ENCODE measurements at places on chromosomes 13 and 19.

DNA sequence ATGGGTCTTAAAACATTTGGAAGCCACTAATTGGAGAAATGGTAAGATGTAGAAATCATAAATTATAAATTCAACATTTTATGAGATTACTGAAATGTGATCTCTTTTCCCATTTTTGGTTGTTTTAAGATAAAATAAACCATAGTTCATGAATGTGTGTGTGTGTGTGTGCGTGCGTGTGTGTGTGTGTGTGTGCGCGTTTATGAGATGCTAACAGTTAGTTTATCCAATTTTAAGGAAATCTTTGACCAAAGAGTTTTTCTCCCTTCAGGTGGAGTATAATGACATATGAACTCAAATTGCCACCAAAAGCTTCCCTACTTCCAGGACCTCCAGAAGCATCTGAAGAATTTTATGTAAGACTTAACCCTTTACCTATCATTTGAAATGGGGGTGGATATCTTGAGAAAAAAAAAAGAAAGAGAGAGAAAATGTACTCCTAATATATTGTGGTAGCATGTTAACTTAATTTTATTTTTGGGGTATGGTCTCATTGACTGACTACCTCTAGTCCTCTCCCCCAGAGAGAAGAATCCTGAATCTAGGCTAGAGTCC lies 98.1 kb upstream of the AKAP11 start:
- no peak for DNase-seq
- peaks cover 6% of the 10 kb centered on the region for H3K4me1 ChIP-seq
- peaks cover 33% of the 10 kb centered on the region for H3K36me3 ChIP-seq
- no peak overlapping the region for H3K4me3 ChIP-seq
- H3K27ac ChIP-seq = no peak overlapping the region
- no peaks in the 10 kb centered on the region for H3K27me3 ChIP-seq

DNA sequence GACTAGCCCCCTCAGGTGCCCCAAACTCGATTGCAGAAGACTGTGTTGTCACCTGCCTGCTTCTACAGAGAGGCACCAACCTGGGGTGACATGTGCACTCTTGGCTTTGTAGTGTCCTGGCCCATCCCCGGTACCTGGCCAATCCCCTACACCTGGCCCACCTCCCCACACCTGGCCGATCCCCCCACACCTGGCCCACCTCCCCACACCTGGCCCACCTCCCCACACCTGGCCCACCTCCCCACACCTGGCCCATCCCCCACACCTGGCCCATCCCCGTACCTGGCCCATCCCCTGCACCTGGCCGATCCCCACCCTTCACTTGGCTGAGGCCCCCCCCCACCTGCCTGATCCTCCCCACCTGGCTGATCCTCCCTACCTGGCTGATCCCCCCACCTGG lies 25.4 kb downstream of the ATP11A start:
- no peak for DNase-seq
- H3K27ac ChIP-seq = no peak overlapping the region
- no peak overlapping the region for H3K4me3 ChIP-seq
- H3K36me3 ChIP-seq = peaks cover 5% of the 10 kb centered on the region
- H3K4me1 ChIP-seq = peaks cover 6% of the 10 kb centered on the region

- no peak overlapping the region for H3K27ac ChIP-seq
- no peak overlapping the region for H3K4me3 ChIP-seq
- no peaks in the 10 kb centered on the region for H3K36me3 ChIP-seq
- H3K4me1 ChIP-seq = no peaks in the 10 kb centered on the region
Measured at GRCh38 chr13:73230716-73231115, 171.9 kb downstream of the KLF5 start.

DNA sequence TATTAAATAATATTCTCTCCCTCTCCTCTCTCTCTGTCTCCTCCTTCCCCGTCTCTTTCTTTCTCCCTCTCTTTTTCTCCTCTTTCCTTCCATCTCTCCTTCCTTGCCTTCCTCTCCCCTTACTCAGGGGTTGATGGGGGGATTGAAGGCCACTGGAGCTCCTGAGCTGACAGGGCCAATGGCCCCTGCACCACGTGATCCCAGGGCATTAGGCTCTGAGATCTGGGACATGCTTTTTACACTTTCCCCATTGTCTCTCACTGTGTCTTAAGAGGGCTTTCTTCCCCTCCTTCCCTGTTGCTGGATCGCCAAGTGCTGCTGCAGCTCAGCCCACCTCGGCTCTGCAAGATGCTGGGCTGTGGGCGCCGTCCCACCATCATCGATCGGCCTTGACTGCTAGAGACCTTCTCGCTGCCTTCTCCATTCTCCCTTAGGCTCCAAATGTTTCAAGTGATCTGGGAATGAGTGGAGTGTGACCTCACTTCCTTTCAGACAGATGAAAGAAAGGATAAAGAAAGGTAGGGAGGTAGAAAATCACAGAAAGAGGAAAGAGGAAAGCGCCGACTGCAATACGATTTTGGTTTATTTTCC lies 42.2 kb downstream of the COL4A1 start:
- H3K4me1 ChIP-seq = no peaks in the 10 kb centered on the region
- H3K4me3 ChIP-seq = no peak overlapping the region
- no peaks in the 10 kb centered on the region for H3K27me3 ChIP-seq
- no peaks in the 10 kb centered on the region for H3K36me3 ChIP-seq

DNA sequence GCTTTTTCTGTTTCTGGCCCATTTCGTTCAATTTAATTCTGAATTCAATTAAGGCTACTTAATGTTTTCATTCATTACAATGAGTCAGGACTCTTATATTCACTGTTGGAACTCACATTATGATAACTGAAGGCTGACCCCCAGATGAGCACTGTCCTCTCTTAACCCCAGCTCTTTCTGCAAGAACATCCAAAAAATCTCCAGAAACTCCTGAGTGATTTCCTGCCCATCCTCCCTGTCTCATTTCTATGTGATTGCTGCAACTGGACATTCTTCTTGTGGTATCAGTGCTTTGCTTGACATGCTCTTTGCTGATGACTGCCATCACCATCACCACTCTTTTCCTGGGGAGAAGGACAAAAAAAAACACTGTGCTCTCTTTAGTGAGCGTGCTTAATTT lies 240.3 kb downstream of the SPRY2 start:
- H3K27ac ChIP-seq = no peak overlapping the region
- no peak for DNase-seq
- no peaks in the 10 kb centered on the region for H3K4me1 ChIP-seq
- no peak overlapping the region for H3K4me3 ChIP-seq
- H3K27me3 ChIP-seq = no peaks in the 10 kb centered on the region
- no peaks in the 10 kb centered on the region for H3K36me3 ChIP-seq

DNA sequence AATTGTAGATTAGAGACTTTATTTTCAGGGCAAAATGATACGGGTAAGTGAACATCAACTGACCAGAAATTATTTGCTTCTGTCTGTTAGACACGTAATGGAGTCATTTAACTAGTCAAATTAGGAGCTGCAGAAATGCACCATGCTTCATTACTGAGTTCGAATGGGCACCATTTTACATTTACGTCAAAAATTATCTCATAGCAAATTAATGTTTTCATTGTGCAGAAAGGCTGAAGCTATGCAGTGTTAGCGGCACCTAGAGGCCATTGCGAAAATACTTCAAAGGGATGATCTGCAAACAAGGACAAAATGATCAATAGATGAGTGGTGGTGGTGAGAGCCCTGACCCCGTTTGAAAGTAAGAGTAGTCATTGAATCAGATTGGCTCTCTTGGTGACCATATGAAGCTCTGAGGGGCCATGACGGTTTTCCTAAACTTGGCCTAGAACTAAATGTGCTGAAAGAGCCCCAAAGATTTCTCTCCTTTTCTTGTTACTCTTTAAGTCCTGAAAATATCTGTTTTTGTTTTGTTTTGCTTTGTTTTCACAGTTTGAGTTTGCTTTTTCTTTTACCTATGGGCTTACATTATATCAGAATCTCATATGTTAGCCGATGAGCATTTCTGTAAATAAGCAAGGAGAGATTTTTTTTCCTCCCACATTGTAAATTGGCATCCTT lies 277.9 kb downstream of the ZNF536 start:
- H3K27me3 ChIP-seq = no peaks in the 10 kb centered on the region
- no peak overlapping the region for H3K27ac ChIP-seq
- DNase-seq = peak; percentile 59
- H3K4me1 ChIP-seq = no peaks in the 10 kb centered on the region
- H3K36me3 ChIP-seq = no peaks in the 10 kb centered on the region

GRCh38 chr13:100537486-100537885 lies 51.1 kb downstream of the GGACT start:
- H3K27ac ChIP-seq = no peak overlapping the region
- no peak for DNase-seq
- peaks cover 9% of the 10 kb centered on the region for H3K4me1 ChIP-seq
- no peak overlapping the region for H3K4me3 ChIP-seq

GRCh38 chr19:49916839-49917733 lies 11.9 kb upstream of the ATF5 start:
- H3K36me3 ChIP-seq = peaks cover 39% of the 10 kb centered on the region
- H3K4me3 ChIP-seq = no peak overlapping the region
- DNase-seq = no peak
- no peaks in the 10 kb centered on the region for H3K27me3 ChIP-seq
- H3K4me1 ChIP-seq = peaks cover 4% of the 10 kb centered on the region
- H3K27ac ChIP-seq = no peak overlapping the region

DNA sequence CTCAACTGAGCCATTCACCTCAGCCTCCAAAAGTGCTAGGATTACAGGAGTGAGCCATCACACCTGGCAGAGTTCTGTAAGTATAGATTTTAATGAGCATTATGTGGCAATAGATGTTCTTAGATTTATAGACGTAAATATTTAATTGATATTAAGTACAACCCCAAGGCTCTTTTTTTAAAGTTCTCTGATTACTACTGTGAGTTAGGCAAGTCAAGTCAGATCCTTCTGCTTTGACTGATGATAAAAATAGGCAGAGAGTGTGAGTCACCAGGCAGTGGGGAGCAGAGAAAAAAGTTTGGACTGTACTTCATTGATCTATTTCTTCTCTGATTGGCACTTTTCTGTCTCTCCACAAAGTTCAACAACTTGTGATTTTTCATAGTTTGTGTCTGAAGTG lies 1379.9 kb downstream of the UQCRFS1 start:
- no peaks in the 10 kb centered on the region for H3K27me3 ChIP-seq
- no peak for DNase-seq
- no peak overlapping the region for H3K4me3 ChIP-seq

- H3K36me3 ChIP-seq = no peaks in the 10 kb centered on the region
- peaks cover 20% of the 10 kb centered on the region for H3K4me1 ChIP-seq
- no peak for DNase-seq
- H3K27ac ChIP-seq = no peak overlapping the region
Measured at GRCh38 chr19:7655581-7655980, 13.3 kb upstream of the RETN start.

- H3K4me1 ChIP-seq = no peaks in the 10 kb centered on the region
- no peak overlapping the region for H3K27ac ChIP-seq
- DNase-seq = no peak
Measured at GRCh38 chr13:109812382-109812781, 26.0 kb upstream of the IRS2 start.

DNA sequence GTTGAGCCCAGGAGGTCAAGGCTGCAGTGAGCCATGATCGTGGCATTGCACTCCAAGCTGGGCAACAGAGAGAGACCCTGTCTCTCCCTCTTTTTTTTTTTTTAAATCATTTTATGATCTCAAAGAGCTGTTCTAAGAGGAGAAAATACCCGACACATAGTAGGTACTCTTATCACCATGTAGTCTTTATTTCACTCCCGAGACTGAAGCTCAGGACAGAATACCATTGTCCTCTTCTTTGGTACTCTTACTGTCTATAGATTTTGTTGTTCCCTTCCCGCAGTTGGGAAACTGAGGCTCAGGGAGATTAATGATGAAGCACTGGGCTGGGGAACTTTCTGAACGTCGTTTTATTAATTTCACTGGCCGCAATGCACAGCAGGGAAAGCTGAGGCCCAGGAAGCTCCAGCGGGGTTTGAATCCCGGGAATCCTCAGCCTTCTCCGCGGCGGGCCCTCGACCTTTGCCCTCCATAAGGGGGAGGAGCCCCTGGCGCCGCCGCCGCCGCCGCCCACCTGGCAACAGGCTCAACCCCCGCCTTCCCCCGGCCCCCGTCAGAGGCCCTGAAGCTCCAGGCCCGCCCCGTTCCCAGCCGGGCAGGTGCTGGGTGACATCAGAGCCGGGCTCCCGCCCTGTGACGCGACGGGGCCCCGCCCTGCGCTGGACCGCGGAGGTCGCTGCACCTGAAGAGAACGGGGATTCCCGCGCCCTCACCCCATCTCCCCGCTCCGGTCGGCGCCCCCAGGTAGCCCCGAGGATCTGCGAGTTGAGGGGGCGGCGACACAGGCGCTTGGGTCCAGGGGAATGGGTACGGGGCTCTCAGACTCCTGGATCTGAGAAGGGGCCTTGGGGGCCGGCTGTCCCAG lies 1.6 kb downstream of the MYH14 start:
- peaks cover 8% of the 10 kb centered on the region for H3K27me3 ChIP-seq
- DNase-seq = no peak
- H3K4me3 ChIP-seq = no peak overlapping the region
- H3K27ac ChIP-seq = no peak overlapping the region
- peaks cover 7% of the 10 kb centered on the region for H3K4me1 ChIP-seq

DNA sequence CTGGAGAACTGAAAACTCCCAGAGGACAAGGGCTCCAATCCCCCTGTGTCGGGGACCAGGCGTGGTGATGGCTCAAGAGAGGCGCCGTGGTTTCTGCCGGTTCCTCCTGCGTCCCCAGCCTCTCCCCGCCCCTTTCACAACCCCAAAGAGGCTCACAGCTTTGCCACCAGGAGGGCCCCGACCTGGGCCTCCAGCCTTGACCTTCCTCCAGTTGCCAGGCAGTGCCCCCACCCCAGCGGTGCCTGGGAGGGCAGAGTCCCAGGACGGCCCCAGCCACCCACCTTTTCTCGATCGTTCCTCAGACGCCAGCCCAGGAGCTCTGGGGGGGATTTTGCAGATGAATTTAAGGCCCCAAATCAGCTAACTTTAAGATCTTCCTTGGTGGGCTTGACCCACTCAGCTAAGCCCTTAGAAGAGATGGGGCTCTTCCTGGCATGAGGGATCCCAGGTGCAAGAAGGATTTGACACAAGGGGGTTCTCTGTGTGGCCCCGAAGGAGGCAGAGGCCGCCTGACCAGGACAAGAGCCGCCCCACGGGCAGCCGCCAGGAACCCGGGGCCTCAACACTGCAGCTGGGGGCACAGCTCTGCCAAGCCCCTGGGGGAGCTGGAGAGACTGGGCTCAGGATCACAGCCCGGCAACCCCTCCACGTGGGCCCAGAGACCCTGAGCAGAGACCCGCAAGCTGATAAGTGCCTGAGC lies 47.0 kb downstream of the MCF2L start:
- H3K4me1 ChIP-seq = no peaks in the 10 kb centered on the region
- no peak overlapping the region for H3K4me3 ChIP-seq
- H3K27me3 ChIP-seq = no peaks in the 10 kb centered on the region

DNA sequence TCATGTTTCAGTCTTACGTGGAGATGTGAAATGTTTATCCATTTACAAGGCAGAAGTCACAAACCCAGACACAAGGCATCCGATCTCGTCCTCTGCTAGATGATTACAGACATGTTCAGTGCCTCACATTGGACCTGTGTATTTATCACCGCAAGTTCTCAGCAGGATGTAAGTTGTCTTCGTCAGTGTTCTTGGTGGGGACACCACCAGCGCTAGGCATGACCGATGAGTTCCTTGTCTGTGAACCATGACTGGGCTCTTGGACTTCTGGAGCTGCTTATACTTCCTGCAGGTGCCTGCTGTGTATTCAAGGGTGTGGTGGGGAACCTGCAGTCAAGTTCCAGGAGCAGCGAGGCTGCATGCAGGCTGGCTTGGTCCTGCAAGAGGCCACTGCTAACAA lies 105.4 kb downstream of the URI1 start:
- H3K36me3 ChIP-seq = no peaks in the 10 kb centered on the region
- no peak overlapping the region for H3K27ac ChIP-seq
- no peak for DNase-seq
- no peaks in the 10 kb centered on the region for H3K4me1 ChIP-seq

GRCh38 chr13:106561551-106562170 lies 6.3 kb downstream of the ARGLU1 start:
- DNase-seq = peak; percentile 29
- peaks cover 60% of the 10 kb centered on the region for H3K4me1 ChIP-seq
- no peaks in the 10 kb centered on the region for H3K27me3 ChIP-seq
- H3K36me3 ChIP-seq = peaks cover 28% of the 10 kb centered on the region

All from CD4-positive, CD25-positive, alpha-beta regulatory T cell (primary cell).